Activated gamma-delta T cell (primary cell): ENCODE measurements at places on chromosomes 4 and X.

- no peak for DNase-seq
Measured at GRCh38 chr4:139593091-139593564, 37.1 kb upstream of the SETD7 start.

- no peak for DNase-seq
Measured at GRCh38 chr4:45172636-45173035, 446.3 kb upstream of the GNPDA2 start.

DNA sequence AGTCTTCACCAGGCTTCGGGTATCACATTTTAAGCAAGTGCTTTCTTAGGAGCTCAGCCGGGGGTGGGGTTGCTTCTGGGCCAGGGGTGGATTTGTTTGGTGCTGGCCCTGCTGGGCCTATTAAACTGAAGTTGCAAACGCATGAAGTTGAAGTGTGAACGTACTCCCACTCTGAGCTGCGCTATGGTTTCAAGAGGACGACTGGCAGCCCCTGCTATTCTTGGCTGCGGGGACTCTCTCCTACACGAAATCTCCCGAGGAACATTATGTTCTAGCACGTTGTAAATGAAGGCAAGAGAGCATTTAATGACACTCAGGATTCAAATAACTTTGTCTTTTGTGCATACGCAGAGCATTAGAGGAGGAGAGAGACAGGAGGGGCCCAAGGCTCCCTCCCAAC, 401.3 kb upstream of the BOD1L1 start:
- DNase-seq: no peak

GRCh38 chrX:14675500-14675899, 146.2 kb downstream of the GLRA2 start:
- DNase-seq: no peak

- DNase-seq: no peak
Measured at GRCh38 chr4:105306158-105306781, 159.6 kb downstream of the TET2 start.

GRCh38 chrX:138026211-138026610, 460.3 kb downstream of the ZIC3 start:
- no peak for DNase-seq

DNA sequence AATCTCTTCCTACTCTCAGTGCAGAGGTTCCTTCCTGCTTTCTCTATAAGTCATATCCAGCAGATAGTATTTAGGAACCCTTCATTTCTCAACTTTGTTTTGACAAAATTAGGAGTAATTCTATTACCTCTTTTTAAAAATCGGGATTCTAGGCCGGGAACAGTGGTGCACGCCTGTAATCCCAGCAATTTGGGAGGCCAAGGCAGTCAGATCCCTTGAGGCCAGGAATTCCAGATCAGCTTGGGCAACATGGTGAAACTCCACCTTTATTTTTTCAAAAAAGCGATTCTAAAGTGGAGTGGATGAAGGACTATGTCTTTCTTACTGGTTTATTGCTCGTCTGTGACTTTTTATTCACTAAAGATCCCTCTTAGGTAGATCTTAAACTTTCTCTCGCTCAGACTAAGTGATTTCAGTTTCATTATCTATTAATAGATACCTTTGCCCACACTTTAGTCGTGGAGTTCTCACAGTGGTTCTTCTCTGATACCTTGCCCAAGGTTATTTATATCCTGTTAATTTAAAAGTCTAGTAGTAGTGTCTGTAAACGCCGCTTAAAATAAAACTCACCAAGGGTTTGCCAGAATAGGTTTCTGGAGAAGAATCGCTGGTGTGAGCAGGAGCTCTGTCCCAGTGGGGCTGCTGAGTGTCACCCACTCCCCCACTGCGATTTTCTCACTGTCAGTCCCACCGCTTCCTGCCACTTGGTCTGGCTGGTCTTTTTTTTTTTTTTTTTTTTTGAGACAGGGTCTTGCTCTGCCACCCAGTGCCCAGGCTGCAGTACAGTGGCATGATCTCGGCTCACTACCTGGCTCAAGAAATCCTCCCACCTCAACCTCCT, 27.0 kb upstream of the TMEM131L start:
- peak; percentile 1 for DNase-seq

GRCh38 chr4:114444211-114444610, 154.4 kb upstream of the UGT8 start:
- no peak for DNase-seq

DNA sequence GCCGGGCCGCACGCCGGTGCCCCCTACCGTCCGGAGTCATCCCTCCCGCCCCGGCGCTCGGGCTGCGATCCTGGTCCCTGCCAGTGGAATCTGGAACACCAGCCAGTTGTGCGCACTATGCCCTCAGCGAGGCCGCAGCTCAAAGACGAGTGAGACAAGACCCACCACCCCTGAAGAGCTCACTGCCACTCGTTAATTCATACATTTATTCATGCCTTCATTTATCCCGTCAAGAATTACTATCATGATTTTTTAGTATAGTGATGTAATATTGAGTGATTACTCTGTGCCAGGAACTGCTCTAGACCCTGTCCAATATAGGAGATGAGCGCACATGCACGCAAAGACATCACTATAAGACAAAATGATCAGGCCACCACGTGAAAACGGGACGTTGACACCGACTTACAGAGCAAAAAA, 247 bp upstream of the PPA2 start:
- no peak for DNase-seq

DNA sequence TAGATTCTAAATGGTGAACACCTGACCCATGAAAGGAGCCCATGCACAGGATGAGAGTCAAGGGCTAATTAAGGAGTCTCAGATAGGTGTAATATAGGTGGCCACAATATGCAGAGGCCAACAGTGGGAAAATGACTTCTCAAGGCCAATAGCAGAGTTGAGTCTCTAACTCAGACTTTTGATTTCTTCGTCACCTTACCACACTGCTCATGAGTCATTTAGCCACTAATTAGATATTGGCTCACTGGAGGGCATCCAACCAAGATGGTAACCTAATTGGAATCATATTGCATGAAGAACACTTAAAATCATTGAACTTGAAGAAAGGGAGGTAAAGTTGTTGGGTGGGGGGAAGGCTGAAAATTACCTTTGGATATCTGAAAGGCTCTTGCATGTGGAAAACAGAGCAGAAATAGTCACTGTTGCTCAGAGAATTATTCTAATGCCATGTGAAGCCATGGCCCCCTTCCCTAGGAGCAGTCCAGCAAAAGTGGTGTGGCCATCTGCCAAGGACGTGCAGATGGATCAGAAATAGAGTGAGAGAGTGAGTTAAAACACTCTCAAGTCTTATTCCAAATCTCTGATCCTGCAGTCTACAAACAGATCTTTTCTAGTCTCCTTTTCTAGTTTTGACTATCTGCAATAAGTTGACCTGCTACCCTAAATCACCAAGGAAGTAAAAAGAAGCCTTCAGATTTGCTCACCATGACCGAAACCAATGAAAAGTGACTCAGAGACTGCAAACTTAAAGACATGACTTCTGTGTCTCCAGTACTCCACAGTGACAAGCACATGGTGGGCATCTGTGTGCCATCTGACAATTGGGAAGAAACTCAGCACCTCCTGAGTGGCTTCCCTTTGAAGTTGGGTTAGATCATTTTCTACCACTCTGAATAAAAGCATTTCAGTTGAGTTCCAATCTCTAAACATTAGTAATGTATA, 93.9 kb upstream of the C1QTNF7 start:
- no peak for DNase-seq

DNA sequence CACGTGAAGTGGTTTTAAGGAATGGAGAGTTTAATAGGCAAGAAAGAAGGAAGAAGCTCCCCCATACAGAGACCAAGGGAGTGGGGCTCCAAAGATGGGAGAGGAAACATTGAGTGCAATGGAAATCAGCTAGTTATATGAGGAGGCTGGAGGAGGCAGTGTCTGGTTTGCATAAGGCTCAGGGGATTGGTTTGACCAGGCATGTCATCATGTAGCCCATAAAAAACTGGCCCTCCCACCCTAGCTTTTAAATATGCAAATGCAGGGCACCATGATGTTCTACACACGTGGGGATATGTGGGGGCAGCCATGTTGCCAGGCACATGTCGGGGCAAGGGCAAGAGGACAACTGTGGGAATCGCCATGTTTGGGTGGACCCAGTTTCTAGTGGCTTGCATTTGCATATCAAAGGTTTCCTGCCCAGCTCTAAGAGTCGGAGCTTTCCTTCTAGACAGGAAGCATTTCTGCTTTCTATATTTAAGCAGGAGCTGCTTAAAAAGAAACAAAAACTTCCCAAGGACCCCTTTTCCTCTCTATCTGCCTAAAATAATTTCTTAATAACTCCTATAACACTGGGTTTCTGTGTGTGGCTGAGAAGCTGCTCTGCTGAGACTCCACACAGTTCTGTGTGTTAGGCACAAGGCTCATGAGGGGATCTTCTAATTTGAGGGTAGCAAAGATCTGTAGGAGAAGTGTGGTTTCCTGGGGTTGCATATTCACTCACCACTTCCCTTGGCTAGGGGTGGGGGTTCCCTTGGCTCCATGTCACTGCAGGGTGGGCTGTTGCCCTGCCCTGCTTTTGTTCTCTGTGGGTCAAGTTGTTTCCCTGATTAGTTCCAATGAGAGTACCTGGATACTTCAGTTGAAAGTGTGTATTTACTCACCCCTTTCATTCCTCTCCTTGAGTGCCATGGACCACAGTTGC, 113.5 kb downstream of the VSIG4 start:
- DNase-seq: no peak

DNA sequence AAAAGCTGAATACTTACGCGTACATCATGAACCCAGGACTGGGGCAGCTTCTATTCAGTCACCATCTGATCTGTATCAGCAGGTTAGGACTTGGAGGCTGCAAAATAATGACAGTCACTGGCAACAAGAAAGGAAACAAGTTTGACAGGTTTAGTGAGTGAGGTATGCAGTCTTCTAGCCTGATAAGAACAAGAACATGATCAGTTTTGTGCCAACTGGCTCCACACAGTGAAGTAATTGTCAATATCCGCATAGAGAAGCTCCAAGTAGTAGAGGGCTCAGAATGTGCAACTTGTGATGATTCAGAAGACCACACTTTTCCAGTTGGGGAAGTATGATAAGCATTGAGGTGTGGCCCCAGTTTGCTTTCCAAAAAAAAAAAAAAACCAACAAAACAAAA, at the start of gene TMPRSS11F:
TSS of gene TMPRSS11F (minus strand) at position 77 of the 400 bp plus-strand sequence. CDS start at position 28, 49 bp downstream.
- no peak for DNase-seq

DNA sequence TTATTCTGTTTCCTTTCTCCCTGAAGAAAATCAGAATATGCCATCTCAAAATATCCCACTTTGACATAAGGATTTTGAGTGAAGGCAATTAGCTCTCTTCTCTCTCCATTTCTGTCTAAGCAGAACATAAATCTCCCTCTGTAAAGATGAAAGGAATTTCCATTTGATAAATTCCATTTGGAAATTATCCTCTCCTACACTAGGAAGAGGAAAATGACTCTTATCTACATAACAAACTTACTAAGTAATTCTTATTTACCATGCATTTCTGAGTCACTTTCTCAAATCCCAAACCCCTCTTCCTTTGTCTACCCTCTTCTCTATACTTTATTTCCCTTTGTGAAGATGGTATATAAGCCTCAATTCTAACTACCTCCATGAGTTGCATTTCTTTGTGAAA, 11.4 kb downstream of the TBCK start:
- DNase-seq: no peak

DNA sequence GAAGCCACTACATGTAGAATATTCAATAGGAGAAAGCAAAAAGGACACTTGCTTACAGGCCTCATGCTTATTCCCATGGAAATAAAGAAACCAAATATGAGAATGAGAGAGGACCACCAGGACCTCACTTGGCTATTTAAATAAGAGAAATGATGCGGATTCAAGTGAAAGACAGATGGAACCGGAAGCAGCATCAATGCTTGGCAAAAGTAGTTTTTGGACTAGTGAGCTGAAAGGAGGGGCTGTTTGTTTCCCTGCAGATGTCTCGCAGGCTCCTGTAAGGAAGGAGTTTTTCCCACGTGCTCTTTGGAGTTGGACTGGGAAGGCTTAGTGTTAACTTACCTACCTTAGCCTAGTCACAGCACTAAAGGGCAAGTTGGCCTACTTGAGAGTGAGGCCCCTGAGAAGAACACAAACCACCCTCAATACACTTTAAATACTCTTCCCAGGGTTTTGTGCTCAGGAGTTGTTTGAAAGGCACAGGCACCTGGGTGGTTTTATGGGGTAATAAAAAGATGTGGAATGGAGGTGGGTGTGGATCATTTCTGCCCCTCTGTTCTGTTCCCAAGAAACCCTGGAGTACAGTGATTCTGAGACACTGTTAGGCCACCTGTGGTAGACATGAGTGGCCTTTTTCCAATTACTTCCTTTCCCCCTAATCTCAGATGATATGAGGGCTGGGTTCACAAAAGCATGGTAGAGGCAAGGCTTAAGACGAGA, 113.3 kb upstream of the C1GALT1C1 start:
- DNase-seq: no peak

- DNase-seq: no peak
Measured at GRCh38 chr4:152095701-152096070, 334.9 kb upstream of the GATB start.

DNA sequence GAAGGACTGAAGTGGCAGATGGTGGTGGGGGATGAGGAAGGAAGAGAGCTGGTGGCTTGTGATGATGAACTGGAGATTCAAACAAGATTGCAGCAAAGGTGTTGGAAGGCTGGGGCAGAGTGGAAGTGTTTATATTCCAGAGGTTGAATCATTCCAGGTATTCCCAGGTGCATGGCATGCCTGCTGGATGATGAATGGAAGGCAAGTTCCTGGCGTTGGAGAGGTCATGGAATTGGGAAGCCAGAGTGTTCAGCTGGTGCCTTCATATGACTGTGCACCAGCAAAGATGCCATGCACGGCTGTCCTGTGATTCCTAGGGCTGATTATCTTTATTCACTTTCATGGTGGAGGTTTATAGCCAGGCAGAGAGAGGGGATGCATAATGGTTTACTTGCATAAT, 135.8 kb upstream of the PUDP start:
- no peak for DNase-seq

- DNase-seq: no peak
Measured at GRCh38 chrX:13939741-13940597, 89.7 kb downstream of the GEMIN8 start.

- no peak for DNase-seq
Measured at GRCh38 chrX:13165266-13166189, 121.1 kb upstream of the FAM9C start.

DNA sequence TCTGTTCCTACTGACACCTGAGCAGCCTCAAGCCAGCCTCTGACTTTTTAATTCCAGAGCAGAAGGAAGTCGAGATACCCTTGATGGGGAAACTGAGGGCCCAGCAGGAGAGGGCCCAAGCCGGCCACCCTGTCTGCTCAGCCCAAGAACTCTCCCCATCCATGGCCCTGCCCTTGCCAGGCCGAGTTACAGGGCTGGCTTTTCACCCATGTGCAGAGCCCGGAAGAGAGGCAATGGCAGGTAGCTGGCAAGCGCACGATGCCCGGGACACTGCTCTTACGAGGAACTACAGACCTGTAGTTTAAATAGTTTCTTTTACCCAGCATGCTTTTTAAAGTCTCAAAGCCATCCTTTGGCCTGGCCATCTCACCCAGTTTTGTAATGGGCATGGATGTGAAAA, 79.9 kb downstream of the MTMR1 start:
- no peak for DNase-seq

GRCh38 chrX:45434231-45434630, 233.6 kb upstream of the DIPK2B start:
- DNase-seq: no peak
